Posterior cingulate gyrus (tissue), 11 donors: ENCODE measurements at places on chromosomes 7 and 10.

DNA sequence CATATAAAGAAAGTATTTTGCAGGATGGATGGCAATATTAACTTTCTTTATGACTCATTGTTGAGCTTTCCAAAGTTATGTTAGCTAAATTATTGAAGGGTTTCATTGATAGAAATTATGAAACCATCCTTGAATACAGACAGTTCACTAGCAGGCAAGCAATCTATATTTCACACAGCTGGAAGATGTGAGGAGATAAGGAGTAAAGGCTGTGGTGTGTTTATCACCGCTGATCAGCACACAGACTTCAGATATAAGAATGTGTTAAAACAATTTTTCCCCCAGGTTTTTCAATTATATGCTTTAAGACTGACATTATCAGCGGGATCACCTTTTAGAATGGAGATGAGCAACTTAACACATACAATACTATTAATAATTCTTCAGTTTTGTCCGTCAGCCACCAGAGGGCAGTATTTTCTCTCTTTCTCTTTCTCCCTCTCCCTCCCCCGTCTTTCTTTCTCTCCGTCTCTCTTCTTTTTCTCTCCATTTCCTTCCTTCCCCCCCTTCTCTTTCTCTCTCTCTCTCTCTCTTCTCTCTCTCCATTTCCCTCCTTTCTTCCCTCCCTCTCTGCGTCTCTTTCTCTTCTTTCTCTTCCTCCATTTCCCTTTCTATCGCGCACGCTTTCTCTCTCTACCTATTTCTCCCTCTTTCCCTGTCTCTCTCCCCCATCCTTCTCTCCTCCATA, 62.9 kb upstream of the FAM171A1 start:
- peak; percentile 17 for DNase-seq

GRCh38 chr7:129271500-129272355, 46.9 kb downstream of the AHCYL2 start:
- DNase-seq = no peak

- no peak for DNase-seq
Observed at GRCh38 chr10:110389255-110389654, 84.5 kb upstream of the SMNDC1 start.

GRCh38 chr10:133117688-133118071, 30.0 kb downstream of the ADGRA1 start:
- no peak for DNase-seq

DNA sequence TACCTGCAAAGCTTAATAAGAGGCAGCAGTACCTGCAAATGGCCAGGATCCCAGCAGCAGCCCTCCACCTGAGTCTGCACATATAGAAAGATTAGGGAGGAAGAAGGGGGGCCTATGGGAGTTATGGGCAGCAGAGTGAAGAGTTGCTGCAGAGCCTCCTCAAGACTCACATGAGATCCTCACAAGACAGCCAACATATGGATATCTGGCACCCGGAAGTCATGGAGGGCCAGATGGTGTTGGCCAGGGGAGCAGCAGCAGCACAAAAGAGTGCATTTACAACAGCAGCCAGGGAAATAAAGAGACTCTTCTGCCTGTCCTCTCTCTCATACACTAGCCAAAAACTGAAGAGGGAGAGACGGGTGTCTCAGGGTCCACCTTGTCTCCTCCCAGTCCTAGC, 4.0 kb upstream of the TAS2R40 start:
- DNase-seq = no peak

GRCh38 chr7:37359662-37360444, 88.8 kb downstream of the ELMO1 start:
- no peak for DNase-seq

- DNase-seq = no peak
Observed at GRCh38 chr7:1254281-1255079, 21.8 kb downstream of the UNCX start.

DNA sequence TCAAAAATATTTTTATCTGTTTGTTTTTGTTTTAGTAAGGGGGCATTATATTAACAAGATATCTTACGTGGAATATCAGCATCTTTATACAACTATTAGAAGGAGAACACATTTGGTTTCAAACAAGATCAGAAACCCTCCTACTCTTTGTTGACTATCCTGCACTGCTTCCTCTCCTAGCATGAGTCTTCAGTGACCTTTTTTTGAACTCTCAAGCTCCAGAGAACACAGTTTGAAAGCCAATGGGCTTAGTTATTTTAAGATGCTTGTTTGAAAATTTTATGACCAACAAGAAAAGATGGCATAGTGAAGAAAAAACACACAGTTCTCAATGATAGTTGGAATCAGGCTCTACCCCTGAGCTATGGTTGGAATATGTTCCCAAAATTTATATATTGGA, 37.2 kb upstream of the RTKN2 start:
- no peak for DNase-seq
